ENCODE measurements at places on chromosomes 6 and 20.

GRCh38 chr20:43459022-43459942 is 1.6 kb downstream of the SRSF6 start:
- peak; percentile 20 for DNase-seq

GRCh38 chr6:146850238-146850896 is 251.6 kb downstream of the ADGB start:
- DNase-seq, result peak; percentile 54

GRCh38 chr20:58129721-58130151 is 98.7 kb downstream of the ANKRD60 start:
- DNase-seq, result no peak

DNA sequence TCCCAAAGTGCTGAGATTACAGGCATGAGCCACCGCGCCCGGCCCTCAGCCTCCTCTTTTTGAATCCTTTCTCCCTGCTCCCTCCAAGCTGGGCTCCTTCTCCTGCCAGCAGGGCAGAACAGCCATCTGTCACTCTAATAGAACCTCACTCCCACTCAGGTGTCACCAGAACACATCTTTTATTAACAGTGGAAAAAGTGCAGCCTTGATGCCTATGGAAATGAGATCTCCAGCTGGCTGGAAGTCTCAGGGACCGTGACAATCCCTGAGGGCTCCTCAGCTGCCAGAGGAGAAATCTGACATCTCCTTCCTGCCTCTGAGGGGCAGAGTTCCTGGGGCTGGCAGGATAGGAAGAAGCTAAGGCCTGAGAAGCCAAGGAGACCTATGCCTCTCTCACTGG is 28.0 kb downstream of the TMC2 start:
- no peak for DNase-seq

DNA sequence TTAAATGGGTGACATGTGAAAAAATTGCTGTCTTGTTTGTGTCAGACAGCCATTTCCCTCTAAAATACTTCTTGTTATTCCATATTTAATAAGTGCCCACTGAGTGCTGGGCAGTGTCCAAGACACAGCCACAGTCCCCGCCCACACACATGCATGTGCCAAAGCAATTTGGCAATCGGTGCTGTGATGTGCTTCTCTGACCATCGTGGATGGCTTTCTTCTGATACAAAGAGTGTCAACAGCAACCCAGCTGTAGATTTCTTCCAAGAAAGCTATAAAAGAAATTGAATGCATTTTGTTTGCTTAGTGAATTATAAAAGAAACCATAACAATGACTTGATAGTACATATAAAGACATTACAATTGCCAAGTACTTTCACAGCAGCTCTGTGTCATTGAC is 140.5 kb upstream of the ATXN1 start:
- DNase-seq, result peak; percentile 42

DNA sequence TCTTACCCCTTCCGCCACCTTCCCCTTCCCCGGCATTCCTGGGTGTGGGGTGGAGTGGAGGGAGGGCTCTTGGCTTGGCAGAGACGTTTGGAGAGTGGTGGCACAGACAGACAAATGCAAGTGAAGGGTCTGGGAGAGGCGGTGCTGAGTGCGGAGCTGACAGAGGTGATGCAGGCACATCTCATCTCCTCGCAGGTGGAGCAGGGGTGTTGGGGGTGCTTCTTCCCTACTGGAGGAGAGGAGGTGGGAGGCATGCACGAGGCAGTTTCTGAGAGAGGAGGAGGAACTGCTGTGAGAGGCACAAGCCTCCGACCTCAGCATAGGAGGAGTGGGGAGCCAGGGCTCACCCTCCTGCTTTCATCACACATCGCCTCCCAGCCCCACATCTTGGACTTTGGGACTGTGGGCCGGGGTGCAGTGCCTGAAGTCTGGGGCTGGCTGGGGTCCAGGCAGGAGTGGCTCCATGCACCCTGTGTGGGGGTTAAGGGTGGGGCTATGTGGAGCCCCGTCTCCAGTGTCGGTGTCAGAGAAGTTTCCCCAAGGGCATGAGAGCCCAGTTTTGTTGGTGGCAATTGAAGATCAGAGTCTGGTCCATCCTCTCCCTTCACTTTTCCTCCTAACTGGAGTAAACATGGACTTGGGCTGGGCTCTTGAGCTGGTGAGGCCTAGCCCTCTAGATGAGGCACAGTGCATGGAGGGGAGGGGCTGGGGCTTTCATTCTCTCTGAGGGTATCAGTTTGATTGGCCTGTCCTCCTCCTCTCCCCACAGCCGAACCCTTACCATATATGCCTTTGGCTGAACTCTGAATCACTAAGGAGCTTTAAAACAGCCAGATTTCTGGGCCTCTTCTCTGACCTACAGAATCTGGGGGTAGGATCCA is 20.2 kb upstream of the SLC22A7 start:
- no peak for DNase-seq

GRCh38 chr20:13515291-13515690 is 123.4 kb downstream of the TASP1 start:
- no peak for DNase-seq

Data from epithelial cell of esophagus (primary cell).